ENCODE measurements at places on chromosomes 12 and 14.

DNA sequence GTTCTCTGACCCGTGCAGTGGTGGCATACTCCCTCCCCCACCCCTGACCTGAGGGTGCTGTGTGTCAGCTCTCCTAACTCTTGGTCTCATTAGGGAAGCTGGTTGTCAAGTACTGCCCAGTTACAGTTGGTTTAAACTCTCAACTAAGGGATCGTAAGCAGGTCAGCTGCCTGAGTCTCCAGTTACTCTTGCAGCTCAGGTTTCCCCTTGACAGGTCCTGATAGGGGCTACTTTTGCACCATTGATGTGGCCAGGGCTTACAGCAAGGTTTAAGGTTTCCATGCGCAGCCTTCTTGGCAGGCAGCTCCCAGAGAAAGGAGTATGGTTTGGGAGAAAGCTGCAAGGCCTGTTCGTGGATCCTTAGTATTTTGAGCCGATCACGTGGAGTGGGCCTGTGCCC is 74.5 kb downstream of the ETV6 start:
- DNase-seq, result peak; percentile 95

- no peak for DNase-seq
These were observed 40.7 kb downstream of the NKX2-1 start for GRCh38 chr14:36479344-36479743.

DNA sequence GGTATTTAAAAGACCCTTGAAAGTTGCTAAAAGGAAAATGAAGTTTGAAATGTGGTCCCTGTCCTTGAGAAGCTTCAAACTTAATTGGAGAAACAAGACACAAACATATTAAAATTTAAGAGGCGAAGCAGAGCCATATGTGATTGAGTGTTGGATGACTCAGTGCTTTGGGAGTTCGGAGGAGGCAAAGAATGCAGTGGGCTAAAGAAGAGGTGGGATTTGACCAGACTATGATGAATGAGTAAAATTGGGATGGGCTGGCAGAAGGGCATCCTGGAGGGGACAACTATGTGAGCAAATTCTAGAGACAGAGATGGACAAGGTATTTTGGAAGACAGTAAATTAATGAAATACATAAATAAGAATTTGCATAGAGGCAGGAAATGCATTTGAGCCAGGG is 358.6 kb downstream of the EGLN3 start:
- no peak for DNase-seq

- no peak for DNase-seq
These were observed 38.7 kb upstream of the LYZ start for GRCh38 chr12:69309461-69309860.

GRCh38 chr14:102375119-102375518 is 12.4 kb downstream of the TECPR2 start:
- no peak for DNase-seq
